ENCODE measurements at places on chromosomes 7 and 10.
A peak's percentile ranks its signal among the peaks of the same experiment; 100 is the strongest.

DNA sequence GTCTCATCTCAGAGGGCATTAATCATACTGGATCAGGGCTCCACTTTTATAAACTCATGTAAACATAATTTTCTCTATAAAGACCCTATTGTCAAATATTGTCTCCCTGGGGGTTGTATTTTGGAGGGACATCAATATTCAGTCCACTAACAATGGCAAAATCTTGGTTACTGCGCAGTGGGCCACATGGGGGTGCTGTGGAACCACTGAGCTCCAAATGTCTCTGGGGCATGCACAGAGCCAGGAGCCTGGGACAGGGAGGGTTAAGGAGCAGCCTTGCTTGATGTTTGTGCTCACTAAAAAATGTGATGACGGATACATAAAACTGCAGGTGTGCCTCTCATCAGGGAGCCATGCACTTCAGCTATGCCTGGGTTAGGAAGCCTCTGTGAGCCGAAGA is 62.1 kb upstream of the PRSS58 start:
- DNase-seq: peak; percentile 26

DNA sequence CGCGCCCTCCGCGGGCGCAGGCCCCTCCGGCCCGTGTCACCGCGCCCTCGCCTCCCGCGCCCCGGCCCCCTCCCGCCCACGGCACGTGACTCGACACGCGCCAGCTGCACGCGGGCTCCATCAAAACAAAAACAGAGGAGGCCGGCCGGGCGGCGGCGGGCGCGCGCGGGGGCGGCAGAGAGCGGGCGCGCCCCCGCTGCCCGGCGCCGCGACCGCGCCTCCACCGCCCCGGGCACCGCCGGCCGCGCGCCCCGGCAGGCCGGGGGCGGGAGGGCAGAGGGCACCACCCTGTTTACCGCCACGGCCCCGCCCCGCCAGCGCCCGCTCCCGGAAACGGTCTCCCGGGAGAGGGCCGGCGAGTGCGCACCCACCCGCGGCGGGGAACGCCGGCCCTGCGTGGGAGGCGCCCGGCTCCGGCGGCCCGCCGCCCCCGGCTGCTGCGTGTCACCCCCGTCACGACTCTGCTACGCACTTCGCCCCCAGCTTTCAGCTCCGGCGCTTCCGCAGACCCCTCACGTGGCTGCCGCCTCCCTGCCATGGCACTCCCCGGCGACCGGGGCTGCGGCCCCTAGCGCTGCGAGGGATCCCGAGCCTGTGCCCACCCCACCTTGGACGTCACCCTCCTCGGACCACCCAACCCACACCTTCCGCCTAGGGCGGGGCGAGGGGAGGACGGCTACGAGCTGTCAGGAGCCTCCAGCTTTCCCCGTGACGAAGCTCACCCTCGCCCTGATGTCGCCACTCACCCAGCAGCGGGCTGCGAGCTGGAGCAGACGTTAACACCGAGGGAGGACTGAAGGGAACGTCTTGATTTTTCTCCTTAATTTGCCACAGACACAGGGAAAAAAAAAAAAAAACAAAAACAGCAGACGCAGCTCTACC is 221.6 kb upstream of the MKLN1 start:
- peak; percentile 90 for DNase-seq

DNA sequence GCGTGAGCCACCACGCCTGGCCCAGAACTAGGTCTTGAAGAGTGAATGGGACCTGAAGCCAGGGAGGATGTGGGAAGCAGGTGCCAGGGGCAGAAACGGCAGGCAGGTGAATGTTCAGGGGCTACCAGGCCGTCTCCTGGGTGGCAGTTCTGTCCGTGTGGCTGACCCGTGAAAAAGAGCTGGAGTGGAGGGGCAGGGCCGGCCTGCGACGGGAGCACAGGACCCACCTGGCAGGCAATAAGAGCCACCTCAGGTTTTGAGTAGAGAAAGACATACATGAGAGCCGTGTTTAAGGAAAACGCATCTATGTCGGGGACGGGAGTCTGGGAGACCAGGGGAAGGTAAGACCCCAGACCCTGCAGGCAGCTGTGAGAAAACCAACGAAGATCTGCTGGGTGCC is 70.7 kb upstream of the ATP6V0A4 start:
- DNase-seq: no peak

GRCh38 chr7:95691464-95691863 is 80.9 kb upstream of the DYNC1I1 start:
- DNase-seq: no peak

DNA sequence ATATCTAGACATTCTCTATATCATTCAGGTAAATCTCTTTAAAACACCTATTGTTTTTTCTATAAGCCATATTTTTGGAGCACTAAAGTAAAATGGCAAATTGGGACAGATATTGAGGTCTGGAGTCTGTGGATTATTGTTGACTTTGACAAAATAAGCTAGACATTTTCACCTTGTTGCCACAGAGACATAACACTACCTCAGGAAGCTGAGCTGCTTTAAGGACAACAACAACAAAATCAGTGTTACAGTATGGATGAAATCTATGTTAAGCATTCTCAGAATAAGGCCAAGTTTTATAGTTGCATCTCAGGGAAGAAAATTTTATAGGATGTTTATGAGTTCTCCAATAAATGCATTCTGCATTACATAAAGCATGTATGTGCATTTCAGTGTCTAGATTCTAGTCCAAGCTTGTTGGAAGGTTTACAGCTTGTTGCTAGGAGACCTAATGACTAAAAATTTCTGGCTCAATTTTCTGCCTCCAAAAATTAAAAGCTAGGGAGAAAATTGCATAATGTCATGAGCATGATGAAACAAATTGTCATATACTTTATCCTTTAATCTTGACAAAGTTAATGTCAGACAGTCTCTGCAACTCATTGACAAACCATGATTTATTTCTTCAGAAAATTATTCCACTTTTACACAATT is 18.3 kb downstream of the LIPM start:
- DNase-seq: peak; percentile 37

- no peak for DNase-seq
Observed at GRCh38 chr10:95464280-95464679, 96.9 kb downstream of the SORBS1 start.
